ENCODE measurements at places on chromosomes 1 and 21. TPM values are rescaled to one million over a fixed set of nuclear protein-coding genes. Genes with fewer than 3 reads are reported as not detected.

The IFNLR1 gene
- total RNA-seq = 0.23 TPM

The MCOLN3 gene
- total RNA-seq = 1.3 TPM

The HRNR gene
- total RNA-seq = not detected

The FOXD3 gene
- total RNA-seq = 0.52 TPM
